ENCODE measurements at places on chromosomes 6 and 20.

GRCh38 chr20:13526551-13526950 lies 112.2 kb downstream of the TASP1 start:
- DNase-seq: no peak

GRCh38 chr6:122620902-122621301 lies 10.7 kb downstream of the PKIB start:
- no peak for DNase-seq

DNA sequence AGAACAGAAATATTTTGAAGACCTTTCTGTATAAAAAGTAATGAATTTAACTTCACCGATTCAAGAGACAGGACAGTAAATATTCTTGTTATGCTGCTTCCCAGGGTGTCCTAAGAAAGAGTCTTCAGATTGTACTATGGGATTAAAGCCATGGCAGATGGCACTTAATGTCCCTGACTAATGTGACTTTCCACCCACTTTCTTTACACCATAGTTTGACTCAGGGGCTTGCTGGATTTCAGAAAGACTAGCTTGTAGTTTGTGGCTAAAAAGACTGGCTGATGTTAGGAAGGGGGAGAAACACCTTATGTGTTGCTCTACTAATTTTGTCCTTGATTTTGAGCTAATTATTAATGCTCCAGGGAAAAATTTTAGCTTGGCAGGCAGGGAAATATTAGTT lies 75.9 kb downstream of the UTRN start:
- DNase-seq: no peak

- no peak for DNase-seq
These were observed 117.9 kb upstream of the PTPN1 start for GRCh38 chr20:50392138-50392866.

GRCh38 chr6:91447081-91447480 lies 860.2 kb upstream of the MAP3K7 start:
- DNase-seq: no peak

GRCh38 chr6:17277256-17277655 lies 3.9 kb upstream of the RBM24 start:
- no peak for DNase-seq

GRCh38 chr6:20186981-20187380 lies 25.3 kb downstream of the MBOAT1 start:
- no peak for DNase-seq

- no peak for DNase-seq
These were observed 222.4 kb upstream of the JARID2 start for GRCh38 chr6:15023448-15023847.

GRCh38 chr20:19699180-19699971 lies 58.7 kb upstream of the RIN2 start:
- DNase-seq: no peak

GRCh38 chr6:47308198-47308517 lies 1.5 kb downstream of the TNFRSF21 start:
- DNase-seq: no peak

- DNase-seq: no peak
These were observed 37.7 kb downstream of the FRK start for GRCh38 chr6:116022841-116023445.

DNA sequence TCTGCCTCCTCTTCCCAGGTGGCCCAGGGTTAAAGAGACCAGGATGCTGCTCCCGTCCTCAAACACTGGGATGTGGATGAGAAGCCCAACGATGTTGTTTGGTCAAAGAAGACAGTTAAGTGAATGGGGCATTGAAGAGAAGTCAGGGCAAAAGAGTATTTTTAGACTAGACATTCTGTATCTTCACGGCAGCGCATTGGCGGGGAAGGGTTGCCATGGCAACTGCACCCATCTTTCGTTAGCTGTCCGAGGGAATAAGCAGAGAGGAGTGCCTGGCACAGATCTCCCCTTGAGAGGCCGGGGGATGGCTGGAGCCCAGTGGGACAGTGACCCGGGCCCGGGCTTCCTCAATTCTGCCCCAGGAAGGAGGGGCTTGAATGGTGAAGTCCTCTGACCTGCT lies 56.4 kb upstream of the GPR31 start:
- no peak for DNase-seq

DNA sequence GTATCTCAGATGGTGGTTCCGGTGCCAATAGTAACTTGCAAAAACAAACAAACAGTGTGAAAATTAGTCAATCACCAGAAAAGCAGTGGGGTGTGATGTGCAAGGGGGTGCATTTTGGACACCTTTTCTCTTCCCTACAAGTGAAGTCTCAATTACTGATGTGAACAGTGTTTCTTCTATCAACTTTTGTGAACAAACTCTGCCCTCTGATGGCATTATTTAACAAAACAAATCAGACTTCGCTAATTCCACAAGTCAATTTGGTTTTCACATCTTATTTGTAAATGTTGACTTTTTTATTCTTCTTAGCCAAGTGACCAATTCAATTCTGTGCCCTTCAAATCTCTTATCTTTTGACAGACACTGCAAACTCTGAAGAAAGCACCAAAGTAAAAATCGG lies 212.2 kb downstream of the UST start:
- no peak for DNase-seq

DNA sequence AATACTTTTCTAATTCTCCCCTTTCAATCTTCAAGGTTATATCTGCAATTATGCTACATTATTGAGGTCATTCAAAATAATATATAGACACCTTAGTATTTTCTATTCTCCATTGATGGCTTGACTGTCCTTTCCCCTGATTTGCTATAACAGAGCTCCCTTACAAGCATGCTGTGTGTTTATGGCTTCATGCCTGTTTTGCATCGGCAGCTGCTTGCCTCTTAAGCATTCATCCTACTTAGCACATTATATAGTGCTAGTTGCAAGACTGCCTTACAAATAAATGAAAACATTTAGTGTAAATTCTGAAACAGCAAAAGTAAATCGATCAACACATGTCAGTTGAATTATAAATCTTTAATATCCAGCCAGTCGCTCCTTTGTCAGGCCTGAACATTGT lies 476.2 kb upstream of the POU3F2 start:
- no peak for DNase-seq

- no peak for DNase-seq
These were observed 120.9 kb upstream of the RPS6KA2 start for GRCh38 chr6:166747644-166748595.

DNA sequence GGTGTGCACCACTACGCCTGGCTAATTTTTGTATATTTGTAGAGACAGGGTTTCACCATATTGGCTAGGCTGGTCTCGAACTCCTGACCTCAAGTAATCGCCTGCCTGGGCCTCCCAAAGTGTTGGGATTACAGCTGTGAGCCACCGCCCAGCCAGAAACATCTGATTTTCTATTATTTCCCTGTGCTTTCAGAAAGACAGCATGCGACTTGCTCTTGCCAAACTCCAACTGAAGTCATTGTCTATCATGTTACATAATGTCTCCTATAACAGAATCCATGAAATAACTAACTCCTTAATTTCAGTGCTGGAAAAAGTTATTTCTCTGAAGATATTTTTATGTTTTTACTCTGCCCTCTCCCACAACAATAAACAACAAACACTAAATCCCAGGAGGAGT lies 8.5 kb downstream of the RMND1 start:
- no peak for DNase-seq

DNA sequence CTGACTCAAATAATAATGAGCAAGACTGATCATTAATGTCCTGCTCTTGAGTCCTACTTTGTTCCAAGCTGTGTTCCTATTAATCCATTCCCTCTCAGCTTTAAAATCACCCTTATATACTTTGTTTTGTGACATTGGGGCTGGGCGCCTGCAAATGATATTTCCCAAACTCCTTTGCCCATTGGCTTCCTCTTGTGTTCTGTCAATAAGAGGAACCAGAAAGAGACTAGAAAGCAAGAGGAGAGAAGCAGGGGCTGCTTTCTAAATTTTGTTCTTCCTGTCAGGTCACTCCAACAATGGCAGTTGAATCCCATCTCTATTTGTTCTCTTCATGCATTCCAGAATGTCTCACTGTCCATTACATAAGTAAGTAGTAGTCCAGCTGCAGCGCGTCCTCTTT lies 21.6 kb upstream of the TRIM27 start:
- no peak for DNase-seq

- DNase-seq: no peak
These were observed 297.7 kb upstream of the SASH1 start for GRCh38 chr6:148044921-148045320.

- no peak for DNase-seq
These were observed 17.9 kb downstream of the TAF4 start for GRCh38 chr20:62047666-62048345.

DNA sequence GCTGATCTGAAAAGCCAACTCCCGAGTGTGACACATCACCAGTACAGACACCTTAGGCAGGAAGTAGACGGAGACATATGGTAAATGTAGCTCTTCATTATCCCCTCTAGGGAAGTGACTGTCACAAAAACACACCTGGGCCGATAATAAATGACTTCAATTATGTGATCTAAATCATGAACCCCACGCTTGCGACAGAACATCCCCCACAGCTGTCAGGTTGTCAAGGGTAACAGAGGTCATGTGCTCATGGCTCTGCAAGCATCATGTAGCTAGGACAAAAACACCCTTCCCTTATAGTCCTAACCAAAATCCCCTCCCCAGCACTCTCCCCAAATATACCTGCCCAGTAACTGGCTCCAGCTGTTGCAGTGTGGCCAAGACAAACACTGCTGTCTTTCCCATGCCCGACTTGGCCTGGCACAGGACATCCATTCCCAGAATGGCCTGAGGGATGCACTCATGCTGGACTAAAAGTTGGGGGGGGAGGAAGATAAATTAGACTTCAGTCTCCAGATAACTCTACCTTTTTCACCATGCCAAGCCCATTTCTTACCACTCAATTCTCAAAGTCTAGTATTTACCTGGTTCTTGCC lies 2.9 kb downstream of the DDX39B start:
- no peak for DNase-seq

DNA sequence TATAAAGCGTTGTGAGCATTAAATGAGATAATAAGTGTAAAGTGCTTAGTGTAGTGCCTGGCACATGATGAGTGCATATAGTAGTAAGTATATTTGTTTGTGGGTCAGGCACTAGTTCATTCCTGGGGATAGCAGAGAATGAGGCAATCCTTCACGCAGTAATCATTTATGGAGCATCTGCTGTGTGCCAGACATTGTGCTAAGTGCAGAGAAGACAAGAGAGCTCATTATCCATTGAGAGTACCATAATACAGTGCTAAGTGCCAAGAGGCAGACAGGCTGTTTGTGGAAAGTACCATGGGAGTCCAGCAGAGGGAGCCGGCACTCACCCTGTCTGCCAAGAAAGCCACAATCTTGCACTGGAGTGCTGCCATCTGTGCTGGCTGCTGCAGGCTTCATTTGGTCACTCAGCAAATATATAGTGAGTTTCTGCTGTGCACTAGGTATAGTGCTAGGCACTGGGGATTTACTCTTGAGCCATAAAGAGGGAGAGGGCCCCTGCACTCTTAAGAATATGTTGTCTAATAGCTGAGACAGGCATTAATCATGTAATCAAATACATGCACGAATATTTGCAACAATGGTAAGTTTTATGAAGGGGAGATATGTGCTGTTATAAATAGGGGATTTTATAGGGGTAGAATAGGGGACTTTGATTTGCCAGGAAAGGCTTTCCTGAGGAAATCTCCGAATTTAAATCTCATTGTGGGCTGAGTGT lies 12.9 kb upstream of the MROH8 start:
- DNase-seq: peak; percentile 91

DNA sequence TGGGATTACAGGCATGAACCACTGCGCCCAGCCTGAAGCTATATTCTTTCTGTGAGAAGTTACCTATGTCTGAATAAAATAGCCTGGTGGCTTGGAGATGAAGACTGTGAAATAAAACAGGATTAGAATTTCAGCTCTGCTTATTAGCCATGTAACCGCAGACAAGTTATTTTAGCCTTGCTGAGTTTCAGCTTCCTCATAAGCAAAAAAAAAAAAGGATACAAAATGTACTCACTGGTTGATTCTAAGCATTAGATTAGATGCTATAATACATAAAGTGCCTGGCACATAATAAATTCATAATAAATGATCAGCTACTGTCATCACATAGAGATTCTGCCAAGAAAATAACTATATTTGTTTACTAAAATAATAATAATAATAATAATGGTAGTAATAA lies 98.8 kb downstream of the EPB41L2 start:
- no peak for DNase-seq

GRCh38 chr6:6494677-6495076 lies 93.8 kb upstream of the LY86 start:
- DNase-seq: peak; percentile 46

- no peak for DNase-seq
These were observed 138.3 kb upstream of the TSHZ2 start for GRCh38 chr20:52833901-52834300.

DNA sequence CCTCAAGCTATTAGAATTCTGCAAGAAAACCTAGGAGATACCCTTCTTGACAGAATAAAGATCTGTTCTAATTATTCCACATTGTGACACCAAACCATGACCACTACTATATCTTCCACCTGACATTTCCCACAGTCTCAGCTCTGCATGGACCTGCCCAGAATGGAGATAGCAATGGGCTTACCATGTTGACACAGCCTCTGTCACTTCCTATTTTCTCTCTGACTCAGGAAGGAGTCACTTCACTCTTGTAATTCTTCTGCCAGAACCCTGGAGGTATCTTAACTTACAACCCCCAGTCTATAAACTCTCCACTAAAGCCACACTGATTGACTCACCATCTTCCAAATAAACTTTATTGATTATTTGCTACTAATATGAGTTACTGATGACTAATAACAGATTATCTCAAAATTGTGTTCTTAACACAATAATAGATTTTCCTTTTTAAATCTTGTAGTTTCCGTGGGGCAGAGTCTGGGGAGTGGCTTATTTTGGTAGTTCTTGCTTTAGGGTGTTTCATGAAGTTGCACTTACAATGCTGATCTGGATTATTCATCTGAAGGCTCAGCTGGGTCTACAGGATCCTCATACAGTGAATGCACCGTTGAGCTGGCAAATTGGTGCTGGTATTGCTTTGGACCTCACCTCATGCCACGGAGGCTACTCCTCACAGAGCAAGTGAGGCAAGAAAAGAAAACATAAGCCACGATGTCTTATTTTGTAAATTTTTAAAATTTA lies 869.9 kb downstream of the KIF16B start:
- DNase-seq: no peak

- no peak for DNase-seq
These were observed 52.2 kb downstream of the SAMD5 start for GRCh38 chr6:147560670-147561069.

GRCh38 chr6:144298194-144298593 lies 13.1 kb downstream of the UTRN start:
- DNase-seq: no peak
